Fibroblast of skin of back (primary cell): ENCODE measurements at places on chromosomes 7 and 10.

DNA sequence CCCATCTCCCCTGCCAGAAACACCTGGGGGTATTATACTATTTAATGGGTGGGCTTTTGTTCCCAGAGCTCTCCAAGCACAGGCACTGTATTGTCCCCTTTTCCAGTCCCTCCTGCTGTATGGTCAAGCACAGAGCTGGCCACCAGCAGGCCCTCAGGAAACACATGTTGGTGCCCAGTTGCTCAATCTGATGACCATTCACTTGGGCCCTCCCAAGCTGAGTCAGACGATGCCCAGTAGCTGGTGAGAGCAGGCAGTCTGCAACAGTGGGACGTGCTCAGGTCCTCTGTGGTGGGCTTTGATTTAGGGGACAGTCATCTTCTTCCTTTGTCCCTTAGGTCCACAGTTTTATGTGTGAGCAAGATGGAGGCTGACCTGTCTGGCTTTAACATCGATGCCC lies 11.8 kb downstream of the SFXN2 start:
- DNase-seq = no peak

GRCh38 chr7:150918378-150918777 lies 59.7 kb downstream of the KCNH2 start:
- no peak for DNase-seq

- peak; percentile 44 for DNase-seq
Observed at GRCh38 chr10:124092250-124092859, 1.0 kb downstream of the CHST15 start.

DNA sequence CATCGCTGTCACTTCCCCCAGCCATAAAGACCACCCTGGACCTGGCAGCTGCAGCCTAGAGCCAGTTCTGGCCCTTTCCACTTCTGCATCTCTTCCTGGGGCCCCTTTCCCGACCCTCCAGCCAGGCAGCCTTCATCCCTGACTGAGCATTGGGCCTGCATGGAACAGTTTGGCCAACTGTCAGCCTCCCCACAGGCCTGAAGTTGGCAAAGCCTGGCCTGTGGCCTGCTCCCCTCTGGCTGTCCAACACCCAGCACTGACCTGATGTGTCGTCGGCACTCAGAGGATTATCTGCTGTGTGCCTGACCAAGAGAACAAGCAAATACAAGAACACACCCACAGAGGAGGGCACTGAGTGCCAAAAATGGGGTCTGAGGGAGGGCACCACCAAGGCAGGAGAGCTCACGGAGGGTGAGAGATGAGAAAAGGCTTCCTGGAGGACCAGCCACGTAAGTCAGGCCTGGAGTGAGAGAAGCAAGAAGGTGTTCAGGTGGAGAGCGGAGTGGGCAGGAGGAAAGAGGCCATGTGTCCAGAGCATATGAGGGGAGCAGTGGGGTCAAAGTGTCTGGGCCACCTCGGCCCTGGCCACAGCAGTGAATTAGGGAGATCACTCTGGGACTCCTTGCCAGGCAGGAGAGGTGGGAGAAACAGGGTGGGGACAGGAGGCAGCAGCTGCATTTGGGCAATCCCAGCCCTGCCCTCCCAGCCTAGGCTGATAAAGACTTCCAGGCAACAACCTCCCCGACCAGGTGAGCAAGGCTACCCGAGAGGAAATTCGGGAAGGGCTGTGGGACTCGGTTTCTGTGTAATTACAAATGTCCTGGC lies 4.5 kb downstream of the GPRIN2 start:
- DNase-seq = no peak

- DNase-seq = no peak
Observed at GRCh38 chr7:105776986-105777910, 99.2 kb downstream of the ATXN7L1 start.

DNA sequence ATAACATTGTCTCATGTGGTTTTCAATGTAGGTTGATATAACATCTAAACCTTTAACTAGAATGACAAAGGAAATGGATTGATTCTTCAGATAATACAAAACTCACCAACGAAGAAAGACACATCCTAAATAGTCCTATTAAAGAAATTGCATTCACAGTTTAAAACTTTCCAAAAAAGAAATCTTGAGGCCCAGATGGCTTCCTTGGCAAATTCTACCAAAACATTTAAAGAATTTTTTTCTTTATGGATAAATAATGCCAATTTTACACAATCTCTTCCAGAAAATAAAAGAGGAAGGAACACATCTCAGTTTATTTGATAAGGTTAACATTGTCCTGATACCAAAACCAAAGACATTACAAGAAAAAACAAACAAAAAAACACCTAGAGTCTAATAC lies 349.5 kb downstream of the CALN1 start:
- no peak for DNase-seq

GRCh38 chr10:33697016-33697415 lies 362.5 kb upstream of the NRP1 start:
- DNase-seq = peak; percentile 23

DNA sequence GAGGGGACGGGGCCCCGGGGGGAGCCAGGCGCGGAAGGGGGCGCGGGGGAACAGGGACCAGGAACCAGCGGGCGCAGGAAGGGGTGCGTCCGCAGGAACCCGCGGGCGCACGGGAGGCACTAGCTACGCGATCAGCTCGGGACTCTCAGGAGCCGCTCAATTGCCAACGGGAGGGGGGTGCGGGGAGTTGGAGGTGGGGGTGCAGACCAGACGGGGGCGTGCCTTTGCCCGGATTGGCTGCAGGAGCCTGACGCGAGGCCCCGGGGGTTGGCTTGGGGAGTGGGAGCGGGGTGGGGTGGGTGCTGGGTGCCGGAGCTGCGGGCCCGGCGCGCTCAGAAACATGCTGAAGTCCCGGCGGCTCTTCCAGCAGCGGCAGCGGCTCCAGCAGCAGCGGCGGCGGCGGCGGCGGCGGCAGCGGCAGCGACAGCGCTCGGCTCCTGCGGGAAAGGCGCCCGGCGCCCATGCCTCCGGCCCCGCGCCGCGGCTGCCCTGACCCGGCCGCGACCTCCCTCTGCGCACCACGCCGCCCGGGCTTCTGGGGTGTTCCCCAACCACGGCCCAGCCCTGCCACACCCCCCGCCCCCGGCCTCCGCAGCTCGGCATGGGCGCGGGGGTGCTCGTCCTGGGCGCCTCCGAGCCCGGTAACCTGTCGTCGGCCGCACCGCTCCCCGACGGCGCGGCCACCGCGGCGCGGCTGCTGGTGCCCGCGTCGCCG lies at the start of gene ADRB1:
TSS of gene ADRB1 (plus strand) at position 335 of the 715 bp plus-strand sequence. CDS start at position 602, 267 bp downstream.
- peak; percentile 43 for DNase-seq

- DNase-seq = no peak
Observed at GRCh38 chr10:102767428-102768160, 23.8 kb downstream of the WBP1L start.

- DNase-seq = no peak
Observed at GRCh38 chr7:88167223-88167622, 52.6 kb downstream of the SRI start.

DNA sequence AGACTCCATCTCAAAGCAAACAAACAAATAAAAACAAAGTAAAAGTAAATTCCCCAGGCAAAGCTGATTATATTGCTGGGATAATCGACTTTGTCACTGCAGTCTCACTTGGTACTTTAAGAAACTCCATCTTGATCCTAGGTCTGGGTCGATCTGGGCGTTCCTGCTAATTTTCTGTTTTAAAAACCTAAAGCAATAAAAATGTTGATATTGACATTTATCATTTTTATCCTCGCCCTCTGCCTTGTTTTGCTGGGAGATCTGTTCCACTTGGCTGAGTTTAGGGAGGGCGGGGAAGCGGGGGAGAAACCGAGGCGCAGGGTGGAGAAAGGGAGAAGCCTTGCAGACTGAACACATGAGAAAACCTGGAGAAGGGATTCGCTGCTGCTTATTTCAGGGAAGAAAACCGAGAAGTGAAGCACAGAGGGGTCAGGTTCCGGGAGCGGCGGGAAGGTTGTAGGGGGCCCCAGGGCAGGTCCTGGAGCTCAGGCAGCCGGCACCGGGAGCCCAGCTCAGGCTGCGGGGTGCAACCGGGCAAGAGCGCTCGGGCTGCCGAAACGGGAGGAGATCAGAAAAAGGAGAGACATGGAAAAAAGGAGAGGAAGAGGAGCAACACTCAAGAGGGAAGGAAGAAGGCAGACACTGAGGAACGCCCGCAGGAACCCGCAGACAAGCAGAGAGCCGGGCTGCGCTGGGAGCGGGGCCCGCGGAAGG lies 27.3 kb upstream of the KMT2C start:
- DNase-seq = peak; percentile 45

- peak; percentile 39 for DNase-seq
Observed at GRCh38 chr7:92092210-92092609, 42.1 kb downstream of the CYP51A1 start.

DNA sequence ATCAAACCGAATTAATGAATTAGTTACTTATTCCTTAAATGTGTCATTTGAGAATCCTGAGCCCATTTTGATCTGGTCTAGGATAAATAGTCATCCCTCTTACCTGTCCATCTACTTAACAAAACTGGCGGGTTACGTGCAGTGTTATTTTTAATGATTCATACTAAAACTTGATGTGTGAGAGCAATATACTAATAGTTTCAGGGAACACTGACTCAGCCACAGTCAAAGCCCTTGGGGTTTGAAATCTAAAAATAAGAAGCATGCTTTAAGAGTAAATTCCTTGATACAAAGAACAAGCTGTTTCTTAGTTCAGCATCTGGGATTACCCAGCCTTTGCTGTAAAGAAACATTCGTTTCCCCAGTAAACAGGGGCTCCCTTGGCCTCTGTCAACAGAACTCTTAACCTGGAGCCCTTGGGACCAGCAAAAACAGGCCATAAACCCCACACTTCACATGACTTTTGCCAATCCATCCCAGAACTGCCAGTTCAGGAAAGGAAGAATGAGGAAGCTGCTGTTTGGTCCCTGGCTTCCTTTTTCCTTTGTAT lies 370.6 kb upstream of the IGFBP3 start:
- peak; percentile 91 for DNase-seq

DNA sequence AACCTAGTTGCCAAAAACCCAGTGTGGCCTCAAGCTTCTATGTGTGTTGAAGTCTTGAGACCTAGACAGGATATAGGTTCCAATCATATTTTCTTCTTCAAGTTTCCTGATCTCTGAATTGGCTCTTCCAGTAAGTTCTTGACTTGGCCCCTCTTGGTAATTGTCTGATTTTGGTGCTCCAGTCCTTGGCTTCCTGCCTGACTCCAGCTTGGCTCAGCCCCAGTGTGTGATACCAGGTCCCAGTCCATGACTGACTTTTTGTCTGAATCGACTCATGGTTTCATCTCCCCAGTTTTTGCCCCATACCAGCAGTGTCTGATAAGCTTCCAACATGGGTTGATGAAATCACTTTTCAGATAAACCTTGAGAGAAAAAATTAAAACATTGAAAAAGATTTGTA lies 72.3 kb downstream of the FAS start:
- DNase-seq = peak; percentile 37

- DNase-seq = no peak
Observed at GRCh38 chr10:97494863-97495506, 3.2 kb downstream of the MMS19 start.

DNA sequence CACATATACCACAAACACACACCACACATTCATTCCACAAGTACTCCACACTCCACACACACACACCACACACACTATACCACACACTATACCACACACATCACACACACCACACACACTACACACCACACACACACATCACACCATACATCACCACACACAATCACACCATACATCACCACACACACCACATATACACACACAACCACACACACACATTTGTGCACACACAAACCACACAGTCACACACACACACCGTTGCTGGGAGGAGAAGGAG lies 112.8 kb downstream of the PTPN20 start:
- DNase-seq = no peak

DNA sequence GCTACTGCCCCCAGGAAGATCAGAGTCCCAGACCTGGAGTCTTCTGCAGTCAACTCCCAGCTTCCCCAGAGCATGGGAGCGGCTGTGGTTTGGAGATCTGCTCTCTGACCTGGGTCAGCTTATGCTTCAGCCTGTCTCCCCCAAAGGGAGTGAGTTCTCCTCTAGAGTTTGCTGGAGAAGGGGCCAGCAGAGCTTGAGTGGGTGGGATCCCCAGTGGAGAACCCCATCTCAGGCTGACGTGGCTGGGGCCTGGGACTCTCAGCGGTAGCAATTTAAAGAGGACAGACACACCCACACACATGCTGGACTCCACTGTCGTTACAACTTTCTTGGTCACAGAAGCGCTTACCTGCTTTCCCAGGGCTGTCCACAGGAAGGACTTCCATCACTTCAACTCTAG lies 6.3 kb downstream of the UNC5B start:
- no peak for DNase-seq

DNA sequence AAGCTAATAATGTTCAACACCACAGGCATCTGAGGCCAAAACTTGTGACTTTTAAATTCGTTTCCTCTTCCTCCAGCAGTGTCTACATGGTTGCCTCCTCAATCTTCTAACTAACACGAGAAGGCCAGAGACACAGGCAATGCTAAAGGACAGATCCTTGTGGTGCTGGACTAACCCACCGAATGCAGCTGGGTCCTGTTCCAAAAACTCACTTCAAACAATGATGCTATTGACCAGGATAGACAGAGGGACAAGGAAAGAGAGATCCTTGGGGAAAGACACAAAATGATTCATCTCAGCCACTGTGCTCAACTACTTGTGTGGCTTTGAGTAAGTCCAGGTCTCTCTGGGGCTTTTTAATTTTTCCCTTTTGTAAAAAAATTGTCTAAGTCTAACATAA lies 107.6 kb downstream of the KCNMA1 start:
- no peak for DNase-seq

DNA sequence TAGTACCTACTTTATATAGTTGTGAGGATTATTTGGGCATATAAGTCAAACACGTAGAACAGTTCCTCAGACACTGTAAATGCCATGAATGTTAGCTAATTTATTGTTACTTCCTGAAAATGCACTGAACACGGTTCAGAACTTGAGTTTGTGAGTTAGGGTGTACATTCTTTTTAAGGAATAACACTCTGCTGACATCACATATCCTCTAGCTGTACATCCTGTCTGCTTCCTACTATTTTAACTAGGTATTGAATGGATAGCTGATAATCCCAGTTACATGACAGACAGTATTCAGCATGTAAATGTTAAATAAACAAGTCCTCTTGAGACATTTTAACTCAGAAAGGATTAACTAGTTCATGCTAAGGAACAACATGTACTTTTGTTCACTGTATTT lies 16.0 kb downstream of the SAMD8 start:
- DNase-seq = peak; percentile 76

DNA sequence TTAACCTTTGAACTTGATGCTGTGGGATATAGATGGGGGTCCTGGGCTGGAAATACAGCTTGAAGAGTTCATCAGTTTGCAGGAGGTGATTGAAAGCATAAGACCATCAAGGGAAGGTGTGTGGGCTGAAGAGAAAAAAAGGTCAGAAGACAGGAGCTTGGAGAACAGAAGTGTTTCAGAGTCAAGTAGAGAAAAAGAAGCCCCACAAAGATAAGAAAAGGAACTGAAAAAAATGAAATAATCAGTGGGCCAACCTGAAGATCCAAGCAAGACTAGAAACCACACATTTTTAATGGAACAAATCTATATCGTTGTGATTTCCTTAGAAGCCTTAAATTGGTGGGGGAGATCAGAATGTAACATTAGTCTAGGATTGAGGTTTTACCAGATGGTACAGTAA lies 22.5 kb downstream of the ZEB1 start:
- no peak for DNase-seq

- DNase-seq = peak; percentile 34
Observed at GRCh38 chr10:76311752-76312636, 880.6 kb downstream of the LRMDA start.
